ENCODE measurements at places on chromosomes 2 and 18.

GRCh38 chr18:79411614-79412526, 16.1 kb downstream of the NFATC1 start:
- DNase-seq, result no peak

GRCh38 chr2:139529080-139529479, 748.9 kb upstream of the NXPH2 start:
- DNase-seq, result no peak

DNA sequence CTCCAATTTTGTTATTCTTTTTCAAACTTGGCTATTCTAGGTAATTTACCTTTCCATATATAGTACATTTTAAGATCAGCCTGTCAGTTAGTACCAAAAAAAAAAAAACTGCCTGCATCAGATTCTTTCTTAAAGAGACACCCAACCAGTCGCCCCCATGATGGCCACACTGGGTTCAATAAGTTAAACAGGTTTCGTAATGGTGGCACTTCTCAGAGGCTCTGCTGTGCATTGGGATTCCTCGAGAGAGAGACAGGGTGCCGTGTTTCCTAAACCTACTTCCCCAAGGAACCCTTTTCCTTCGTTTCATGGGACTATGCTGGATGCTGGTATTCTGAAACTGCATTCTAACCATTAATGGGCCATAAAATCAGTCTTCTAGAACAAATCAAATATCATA, 37.4 kb downstream of the MYO7B start:
- no peak for DNase-seq

GRCh38 chr2:227460833-227461232, 11.1 kb upstream of the AGFG1 start:
- no peak for DNase-seq

GRCh38 chr2:219707496-219708285, 80.3 kb downstream of the SLC4A3 start:
- no peak for DNase-seq

DNA sequence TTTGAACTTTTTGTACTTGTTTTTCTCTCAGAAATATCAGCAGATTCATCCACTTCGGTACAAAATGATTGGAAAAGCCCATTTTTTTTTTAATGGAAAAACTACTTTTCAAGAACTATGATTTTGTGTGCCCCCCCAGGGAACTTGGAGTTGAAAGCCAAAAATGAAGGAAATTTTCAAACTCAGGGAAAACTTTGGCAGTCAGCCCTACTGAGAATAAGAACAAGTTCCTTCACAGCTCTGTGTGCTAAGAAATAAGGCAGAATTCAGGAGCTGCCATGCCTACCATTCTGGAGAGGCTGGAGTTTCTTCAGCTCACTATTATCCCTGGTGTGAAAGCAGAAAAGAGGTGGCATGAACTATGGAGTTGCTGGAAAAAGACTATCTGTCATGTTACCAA, 226.0 kb upstream of the SLC35G4 start:
- DNase-seq, result no peak

GRCh38 chr2:32061973-32062861, 1.1 kb upstream of the SPAST start:
- DNase-seq, result peak; percentile 25

DNA sequence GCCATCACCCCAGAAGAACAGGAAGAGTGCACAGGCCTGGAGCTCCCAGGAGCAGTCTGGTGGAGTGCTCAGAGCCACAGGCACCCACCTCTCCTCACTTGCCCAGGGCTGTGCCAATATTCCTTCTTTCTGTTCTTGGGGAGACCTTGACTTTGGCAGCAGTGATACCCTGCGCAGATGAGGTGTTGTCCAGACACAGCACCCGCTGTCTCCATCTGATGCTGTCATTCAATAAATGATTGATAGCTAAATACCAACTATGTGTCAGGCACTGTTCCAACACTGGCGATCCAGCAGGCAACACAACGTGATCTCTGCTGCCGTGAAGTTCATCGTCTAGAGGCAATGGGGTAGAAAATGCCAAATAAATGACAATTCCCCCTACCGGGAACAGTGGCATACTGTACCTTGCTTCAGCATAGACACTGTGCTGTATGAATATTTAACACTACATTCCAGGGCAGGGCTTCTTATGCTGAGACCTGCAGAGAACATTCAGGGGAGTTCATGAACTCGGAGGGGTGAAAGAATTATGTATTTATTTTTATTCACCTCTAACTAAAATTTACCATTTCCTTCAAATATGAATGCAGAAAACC, 320.5 kb upstream of the NCKAP5 start:
- DNase-seq, result no peak

- DNase-seq, result no peak
Observed at GRCh38 chr18:59874166-59874565, 25.6 kb upstream of the PMAIP1 start.

DNA sequence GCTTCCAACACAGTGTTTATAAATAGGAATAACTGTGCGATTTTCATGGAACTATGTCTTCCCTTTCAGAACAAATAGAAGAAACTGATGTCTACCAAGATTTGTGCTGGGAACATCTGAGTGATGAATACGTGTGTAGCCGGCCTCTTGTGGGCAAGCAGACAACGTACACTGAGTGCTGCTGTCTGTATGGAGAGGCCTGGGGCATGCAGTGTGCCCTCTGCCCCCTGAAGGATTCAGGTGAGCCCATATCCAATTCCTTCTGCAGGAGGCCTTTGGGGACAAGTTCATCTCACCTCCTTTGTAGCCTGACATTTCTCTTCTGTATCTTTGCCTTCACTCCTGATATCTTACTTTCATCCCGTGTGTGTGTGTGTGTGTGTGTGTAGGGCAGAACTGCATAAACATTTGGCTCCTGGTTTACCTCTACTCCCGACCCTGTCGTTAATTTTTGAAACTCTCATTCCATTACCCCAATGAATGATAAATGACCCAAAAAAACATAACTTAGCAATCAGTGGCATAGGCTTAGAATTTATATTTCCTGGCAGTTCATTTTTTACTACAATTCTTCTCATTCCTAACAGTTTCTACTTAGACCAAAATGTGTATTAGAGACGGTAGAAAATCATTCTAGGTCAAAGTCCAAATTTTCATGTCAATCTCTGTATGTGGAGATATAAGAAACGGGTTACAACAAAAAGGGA, 111.0 kb upstream of the RASGRP3 start:
- DNase-seq, result no peak

DNA sequence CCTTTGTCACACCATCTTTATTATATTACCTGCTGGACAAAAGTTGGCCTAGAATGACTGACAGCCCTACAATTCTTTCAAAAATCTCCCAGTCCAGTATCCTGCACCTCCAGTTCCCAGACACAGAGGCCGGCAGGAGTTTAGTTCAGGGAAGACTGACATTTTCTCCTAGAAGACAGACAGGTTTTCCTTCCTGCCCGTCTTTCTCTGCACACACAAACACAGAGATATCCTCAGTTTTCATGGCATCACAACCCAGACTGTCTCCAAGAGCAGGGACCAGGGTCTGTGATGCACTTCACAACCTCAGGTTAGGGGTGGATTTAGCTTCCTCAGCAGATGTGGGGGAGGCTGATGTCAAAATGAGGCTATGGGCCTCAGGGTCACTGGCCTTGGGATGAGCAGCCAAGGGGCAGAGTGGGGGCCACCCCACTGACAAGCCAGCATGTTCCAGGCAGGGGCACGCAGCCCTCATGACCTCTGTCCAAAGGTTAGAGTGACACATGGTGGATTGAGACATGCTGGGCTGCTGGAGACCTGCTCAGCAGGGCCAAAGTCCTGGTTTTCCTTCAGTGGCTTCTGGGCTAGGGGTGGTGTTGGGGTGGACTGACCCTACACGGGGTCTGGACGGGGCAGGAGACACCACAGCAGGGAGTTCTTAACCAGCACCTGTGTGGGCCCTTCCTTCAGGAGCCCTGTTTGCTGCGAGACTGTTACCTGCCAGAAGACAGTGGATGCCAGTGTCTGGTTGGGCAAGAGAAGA, 70.5 kb downstream of the SFXN5 start:
- no peak for DNase-seq

DNA sequence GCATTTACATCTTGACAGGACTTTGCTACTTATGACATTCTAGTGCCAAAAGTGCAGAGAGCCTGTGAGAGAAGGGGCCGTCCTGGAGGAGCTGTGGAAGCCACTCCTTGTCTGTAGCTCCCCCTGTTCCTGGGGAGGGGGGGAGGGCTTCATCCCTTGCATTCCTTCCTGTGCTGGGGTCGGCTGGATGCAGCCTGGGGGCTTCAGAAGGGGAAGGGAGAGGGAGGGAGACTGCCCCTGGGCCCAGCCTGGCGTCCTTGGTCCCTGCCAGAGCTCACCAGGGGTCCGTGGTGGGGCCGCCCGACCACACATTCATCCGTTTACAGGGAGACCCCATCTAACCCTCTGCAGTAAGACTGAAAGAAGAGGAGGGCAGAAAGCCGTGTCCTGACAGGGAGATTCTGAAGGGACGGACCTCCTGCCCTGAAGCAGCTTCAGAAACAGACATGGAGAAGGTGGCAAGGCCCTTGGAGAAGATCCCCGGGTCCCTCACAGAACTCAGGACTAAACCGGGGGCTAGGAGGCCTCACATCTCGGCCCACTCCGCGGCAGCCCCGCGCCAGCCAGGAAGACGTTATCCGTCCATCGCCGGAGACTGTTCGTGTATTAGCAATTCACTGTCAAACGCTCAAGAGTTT, 258.3 kb upstream of the SALL3 start:
- DNase-seq, result no peak

- DNase-seq, result no peak
Observed at GRCh38 chr18:56851774-56852173, 200.6 kb downstream of the WDR7 start.

GRCh38 chr18:9001209-9001608, 101.3 kb upstream of the NDUFV2 start:
- DNase-seq, result no peak

DNA sequence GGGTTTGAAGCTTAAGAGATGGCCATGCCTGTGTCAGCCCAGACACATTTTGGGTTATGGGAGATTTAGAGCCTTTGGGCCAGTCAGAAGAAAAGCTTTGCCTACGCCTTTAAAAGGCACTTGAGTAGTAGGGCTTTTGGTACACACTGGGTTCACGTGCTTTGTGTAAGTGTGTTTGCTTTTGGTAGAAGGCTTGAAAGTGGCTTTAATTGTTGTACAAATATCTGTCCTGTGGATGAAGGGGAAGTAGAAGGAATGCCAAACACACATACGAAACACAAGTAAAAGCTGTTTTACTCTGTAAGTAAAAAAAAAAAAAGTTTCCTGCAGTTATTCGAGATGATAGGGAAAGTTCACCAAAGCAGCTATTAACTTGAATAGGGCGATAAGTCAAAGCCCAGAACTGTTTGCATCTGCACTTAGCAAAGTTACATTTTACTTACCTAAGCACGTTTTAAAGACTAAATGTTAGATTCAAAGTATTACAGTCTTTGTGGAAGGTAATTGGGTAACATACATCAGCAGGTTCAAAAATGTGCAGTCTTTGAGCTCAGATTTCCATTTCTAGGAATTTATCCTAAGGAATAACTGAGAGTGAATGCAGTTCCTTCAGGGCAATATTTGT, 75.4 kb downstream of the STK25 start:
- no peak for DNase-seq

- DNase-seq, result no peak
Observed at GRCh38 chr2:80292474-80292873, 12.1 kb downstream of the LRRTM1 start.

- no peak for DNase-seq
Observed at GRCh38 chr2:42843131-42843530, 50.7 kb upstream of the HAAO start.

- DNase-seq, result no peak
Observed at GRCh38 chr18:73365018-73365417, 497.2 kb upstream of the NETO1 start.

DNA sequence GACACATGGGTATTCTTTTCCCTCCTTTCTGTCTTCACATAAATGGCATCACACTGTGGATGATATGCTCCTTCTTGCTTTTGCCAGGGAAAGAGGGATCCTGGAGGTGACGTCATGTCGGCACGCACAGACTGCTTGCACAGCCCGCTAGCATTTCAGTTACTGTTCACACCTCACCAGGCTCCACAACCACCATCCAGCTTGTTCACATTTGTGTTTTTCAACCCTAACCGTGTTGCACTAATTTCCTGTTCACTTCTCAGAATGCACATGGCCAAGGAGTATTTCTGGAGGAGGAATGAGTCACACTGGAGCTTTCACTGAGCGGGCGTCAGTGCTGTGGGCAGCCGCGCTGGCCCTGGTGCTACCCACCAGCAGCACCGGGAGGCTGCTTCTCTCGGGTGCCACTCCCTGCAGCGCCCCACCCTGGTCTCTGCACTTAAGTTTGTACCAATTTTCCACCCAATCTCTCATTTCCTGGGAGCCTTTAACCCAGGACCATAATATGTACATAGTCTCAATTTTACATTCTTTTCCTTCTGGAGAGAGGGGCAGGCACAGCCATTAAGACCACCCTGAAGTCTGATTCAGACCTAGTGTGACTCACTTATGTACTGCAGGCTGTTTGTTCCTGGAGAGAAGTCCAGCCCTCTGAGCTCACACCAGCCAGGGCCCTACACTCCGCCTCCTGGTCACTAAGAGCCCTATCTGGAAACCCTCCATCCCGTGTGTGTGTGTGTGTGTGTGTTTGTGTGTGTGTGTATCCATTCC, 65.1 kb downstream of the MBP start:
- DNase-seq, result peak; percentile 80

- no peak for DNase-seq
Observed at GRCh38 chr2:132417430-132418035, 928 bp downstream of the GPR39 start.

DNA sequence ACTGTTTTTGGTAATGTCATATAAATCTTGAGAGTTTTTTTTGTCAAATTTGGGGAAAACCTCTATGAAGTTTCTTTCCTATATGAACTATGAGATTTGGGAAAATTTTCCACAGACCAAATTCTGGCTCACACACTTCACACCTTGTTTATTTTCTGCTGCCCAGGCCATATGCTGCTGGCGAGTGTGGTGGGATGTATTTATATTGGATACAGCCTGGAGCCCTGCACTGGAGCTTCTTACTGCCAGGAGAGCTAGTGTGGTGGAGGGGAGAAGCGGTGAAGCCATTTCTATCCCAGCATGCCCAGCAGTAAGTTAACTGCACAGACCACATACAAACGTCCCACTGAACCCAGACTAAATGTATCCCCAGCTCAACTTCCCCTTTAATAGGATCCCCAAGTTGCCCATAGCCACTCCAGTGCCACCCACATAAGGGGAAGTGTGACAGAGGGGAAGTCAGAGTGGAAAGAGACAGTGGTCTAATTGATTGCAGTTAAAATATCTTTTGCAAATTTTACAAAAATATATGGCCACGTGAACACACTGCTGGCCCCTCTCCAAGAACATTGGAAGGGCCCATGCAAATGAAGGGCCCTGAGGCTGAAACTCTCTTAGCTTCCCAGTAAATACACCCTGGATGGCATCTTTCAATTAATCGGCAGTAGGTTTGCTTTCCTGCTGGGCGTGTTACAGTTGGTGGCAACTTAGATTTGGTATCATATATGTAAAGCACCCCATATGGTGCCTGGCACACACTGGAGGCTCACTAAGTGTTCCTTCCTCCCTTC, 146.6 kb upstream of the ITGA6 start:
- DNase-seq, result no peak

DNA sequence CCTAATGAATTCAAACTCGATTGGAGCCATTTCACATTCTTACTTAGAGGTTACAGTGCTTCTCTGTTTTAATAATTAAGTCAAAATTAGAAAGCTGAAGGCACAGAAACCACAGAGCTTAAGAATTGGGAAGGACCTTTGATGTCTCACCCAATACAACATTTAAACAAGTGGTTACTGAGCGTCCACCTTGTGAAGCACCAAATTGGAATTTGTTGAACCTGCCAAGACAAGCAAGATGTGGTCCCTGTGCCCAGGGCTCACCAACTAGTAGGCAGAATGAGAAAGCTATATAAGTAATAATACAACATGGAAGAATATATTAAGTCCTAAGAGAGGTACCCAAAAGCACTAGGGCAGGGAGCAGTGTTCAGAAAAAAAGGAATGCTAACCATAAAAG, 64.5 kb upstream of the NPAS2 start:
- no peak for DNase-seq

GRCh38 chr2:144894612-144895599, 375.0 kb upstream of the ZEB2 start:
- no peak for DNase-seq

All from activated CD8-positive, alpha-beta T cell treated with anti-CD3 and anti-CD28 coated beads, Interleukin-2, amount 10 ng/mL, durations not matched to agents 7 days and 5 days (primary cell).